ENCODE measurements at places on chromosomes 5 and 9.
A peak's percentile ranks its signal among the peaks of the same experiment; 100 is the strongest.

DNA sequence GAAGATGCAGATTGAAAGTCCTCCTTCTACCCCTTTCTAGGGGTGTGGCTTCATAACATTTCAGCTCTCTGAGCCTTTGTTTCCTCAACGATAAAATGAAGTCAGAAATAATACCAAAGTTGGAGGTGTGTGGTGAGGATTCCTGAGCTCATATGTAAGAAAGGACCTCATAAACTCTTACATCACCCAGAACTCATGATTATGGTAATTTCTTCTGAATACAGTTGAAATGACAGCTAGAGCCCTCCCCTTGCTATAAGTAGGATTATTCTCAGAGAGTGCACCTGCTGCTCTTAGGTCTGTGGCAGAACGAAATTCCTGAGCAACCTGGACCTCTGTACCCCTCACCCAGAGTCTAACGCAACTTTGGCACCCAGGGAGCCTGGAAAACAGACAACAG, 291.4 kb upstream of the KLF4 start:
- DNase-seq = no peak

DNA sequence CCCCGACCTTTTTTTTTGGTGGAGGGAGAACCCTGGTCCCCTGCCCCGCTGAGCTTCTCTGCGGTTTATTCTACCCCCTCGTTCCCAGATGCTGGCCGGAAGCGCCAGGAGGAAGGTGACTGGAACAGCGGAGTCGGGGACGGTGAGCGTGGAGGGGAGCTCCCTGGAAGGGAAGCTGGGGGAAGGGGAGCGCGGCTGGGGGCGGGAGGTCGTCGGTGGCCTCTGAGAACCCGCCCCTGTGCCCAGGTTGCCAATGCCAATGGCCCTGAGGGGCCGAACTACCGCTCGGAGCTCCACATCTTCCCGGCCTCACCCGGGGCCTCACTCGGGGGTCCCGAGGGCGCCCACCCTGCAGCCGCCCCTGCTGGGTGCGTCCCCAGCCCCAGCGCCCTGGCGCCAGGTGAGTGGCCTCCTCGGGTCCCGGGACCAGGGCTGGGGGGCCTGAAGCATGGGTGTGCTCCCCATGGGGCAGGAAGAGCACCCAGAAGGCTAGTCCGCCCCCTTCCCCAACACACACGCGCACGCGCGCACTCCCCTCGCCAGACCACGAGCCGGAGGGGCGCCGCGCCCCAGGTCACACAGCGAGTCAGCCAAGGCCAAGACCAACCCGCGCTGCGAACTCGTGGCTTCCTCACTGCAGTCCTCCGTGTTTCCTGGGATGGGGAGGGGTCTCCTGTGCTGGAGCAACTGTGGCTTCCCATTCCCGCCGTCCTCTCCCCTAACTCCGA, 10.6 kb downstream of the MYOZ3 start:
- peak; percentile 19 for DNase-seq

GRCh38 chr5:139763930-139764791, 31.4 kb upstream of the PSD2 start:
- DNase-seq = no peak

GRCh38 chr9:98147582-98147981, 28.6 kb upstream of the TRIM14 start:
- DNase-seq = no peak

DNA sequence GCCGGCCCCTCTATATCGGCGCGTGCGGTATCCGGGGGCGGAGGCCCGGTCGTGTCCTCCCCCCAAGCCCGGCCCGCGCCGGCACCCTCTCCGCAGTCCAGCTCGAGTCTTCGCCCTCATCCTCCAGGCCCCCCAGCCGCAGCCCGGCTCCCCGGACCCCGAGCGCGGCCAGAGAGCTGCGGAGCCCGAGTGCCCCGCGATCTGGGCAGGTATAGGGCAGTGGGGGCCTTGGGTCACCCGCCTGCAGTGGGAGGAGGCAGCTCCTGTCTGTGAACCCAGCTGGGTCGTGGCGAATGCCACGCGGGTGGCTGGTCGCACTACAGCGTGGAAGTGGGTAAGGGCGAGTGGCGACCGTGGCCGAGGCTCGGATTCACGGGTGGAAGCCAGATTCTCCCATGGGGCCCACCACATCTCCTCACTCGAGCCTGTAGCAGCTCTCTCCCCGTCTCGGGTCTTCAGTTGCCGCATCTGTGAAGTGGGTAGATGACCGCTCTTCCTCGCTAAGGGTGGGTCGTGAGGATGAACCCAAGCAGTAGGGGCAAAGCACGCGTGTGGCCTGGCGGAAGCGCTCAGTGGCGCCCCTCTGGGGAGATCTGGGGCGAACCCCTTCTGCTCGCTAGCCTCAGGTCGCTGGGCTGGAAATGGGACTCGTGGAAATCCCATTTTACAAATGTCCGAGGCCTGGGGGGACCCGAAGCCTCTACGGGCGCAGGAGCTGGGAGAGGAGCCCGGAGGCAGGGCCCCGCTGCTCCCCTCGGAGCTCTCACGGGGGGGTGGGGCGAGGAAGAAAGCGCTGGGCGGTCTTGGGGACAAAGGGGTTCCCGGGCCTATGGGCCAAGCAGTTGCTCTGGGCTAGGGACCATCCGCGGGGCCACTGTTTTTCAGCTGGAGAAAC, 1.9 kb downstream of the NR5A1 start:
- no peak for DNase-seq

DNA sequence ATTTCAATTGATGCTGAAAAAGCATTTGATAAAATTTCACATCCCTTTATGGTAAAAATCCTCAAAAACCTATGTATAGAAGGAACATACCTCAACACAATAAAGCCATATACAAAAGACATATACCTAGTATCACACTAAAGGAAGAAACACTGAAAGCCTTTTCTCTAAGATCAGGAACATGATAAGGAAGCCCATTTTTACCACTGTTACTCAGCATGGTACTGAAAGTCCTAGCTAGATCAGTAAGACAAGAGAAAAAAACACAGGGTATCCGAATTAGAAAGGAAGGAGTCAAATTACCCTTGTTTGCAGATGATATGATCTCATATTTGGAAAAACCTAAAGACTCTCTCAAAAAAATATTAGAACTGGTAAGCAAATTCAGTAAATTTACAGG, 350.2 kb upstream of the PDE4D start:
- no peak for DNase-seq

DNA sequence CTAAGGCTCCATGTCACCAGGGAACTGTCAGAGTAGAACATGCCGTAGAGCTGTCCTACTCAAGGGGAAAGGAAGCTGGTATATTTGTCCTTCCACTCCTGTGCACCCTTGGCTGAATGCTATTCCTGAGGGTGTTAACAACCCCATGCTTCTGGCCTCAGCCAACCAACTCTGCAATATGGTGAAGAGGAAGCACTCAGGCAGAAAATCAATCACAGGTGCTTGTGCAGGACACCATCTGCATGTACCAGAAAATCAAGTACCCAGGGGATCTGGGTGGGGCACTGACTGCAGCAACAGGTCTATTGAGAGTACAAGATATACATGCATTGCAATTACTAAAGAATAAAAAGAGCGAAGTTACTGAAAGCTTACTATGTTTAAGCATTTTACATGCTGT, 51.4 kb upstream of the NEK6 start:
- DNase-seq = no peak

DNA sequence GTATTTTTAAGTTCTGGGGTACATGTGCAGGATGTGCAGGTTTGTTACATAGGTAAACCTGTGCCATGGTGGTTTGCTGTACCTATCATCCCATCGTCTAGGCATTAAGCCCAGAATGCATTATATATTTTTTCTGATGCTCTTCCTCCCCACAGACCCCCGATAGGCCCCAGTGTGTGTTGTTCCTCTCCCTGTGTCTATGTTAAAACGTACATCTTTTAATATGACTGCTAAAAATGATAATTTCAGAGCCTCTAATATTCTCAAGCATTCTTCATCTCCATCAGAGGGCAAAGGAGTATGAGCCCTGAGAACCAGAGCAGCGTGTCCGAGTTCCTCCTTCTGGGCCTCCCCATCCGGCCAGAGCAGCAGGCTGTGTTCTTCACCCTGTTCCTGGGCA, at the start of gene OR1J2:
Gene OR1J2, plus strand, starts transcription at position 301 of the 400 bp plus-strand sequence. Its CDS starts 0 bp downstream, at position 301.
- no peak for DNase-seq

DNA sequence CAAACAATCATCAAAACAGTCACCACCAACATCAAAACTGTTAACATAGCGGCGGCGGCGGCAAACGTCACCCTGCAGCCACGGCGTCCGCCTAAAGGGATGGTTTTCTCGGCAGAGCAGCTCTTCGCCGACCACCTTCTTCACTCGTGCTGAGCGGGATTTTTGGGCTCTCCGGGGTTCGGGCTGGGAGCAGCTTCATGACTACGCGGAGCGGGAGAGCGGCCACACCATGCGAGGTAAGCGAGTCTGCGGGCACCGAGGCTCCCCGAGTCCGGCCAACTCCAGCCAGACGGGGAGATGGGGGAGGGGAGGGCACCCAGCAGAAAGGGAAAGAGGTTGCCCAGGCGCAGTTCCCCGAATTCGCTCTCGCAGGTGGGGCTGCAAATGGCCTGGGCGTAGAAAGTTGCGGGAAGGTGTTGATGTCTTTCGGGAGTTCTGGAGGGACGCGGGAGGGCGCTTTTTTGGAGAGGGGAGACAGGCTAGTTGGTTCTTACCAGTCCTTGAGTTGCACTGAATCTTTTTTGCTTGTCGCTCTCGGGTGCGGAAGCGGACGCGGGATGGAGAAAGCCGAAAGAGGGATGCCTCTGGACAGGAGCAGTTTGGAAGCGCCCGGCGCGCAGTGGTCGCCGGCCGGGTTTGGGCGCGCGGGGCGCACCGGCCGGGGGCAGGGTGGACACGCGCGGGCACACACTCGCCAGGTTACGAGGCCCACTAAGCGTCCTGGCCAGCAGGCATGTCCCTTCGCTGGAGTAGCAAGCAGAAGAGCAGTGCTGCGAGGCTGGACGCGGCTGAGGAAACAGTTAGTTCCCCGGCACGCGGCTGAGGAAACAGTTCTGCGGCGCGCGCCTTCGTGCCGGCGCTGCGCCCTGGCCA, 849 bp downstream of the RORB start:
- DNase-seq = no peak

DNA sequence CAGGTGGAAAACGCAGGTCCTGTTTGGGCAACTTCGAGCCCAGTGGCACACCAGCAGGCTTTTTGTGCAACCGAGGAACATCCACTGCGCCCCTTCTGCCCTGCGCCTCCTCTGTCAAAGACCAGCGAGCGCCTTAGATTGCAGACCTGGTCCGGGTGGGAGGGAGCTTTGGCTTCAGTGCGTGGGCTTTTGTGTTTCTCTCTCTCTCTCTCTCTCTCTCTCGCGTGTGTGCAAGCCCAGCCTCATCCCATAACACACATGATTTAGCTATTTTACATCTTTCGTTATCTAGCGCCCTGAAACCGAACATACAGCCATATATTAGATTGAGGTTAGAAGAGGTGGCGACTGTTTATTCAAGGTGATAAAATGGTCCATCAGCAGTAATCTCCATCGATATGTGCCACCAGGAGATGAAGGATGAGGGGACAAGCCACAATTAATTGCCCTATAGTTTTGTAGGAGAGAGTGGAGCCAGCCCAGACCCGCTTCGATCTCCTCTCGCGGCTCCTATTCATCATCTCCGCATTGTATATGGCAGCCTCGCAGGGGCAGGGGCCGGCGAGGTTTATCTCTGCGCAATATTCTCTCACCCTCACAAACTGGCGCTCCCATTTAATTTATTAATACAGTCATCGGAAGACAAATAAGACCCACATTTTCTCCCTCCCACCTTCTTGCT, 5.3 kb downstream of the PRDM6 start:
- no peak for DNase-seq

DNA sequence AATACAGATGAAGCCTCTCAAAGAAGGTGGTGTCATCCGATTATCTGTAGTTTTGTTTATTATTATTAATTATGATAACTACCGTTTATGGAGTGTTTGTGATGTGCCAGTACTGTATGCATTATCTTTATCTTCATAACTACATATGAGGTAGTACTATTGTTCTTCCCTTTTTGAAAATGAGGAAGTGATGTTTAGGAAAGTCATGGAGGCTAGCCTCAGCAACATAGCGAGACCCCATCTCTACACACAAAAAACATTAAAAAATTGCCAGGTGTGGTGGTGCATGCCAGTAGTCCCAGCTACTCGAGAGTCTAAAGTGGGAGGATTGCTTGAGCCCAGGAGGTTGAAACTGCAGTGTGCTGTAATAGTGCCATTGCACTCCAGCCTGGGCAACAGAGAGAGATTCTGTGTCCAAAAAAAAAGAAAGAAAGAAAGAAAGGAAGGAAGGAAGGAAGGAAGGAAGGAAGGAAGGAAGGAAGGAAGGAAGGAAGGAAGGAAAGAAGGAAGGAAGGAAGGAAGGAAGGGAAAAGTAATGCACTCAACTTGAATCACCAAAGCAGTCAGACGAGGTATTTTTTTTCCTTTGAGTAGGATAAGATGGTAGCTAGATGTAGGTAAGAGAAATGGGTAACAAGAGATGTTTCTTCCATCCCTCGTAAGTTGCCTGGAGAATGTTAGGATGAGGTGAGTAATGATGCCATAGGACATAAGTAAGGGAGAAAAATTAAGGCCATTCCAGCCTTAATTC, 47.8 kb downstream of the PAM start:
- DNase-seq = no peak

DNA sequence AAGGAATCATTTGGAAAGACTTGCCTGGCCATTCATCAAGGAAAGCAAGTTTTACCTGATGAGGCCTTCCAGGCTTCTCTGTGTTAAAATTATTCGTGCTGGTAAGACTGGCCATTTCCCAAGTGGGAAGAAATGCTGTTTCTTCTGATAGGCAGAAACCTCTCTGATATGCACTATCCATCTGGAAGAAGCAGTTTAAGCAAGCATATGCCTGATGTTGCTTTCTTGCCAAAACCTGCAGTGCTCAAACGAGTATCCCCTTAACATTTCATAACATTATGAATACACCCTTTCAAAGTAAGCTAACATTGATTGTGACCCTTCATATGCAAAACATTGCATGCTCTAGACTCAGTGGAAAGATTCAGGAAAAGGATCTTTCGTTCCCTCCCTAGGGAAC, 36.0 kb upstream of the PRLR start:
- no peak for DNase-seq

DNA sequence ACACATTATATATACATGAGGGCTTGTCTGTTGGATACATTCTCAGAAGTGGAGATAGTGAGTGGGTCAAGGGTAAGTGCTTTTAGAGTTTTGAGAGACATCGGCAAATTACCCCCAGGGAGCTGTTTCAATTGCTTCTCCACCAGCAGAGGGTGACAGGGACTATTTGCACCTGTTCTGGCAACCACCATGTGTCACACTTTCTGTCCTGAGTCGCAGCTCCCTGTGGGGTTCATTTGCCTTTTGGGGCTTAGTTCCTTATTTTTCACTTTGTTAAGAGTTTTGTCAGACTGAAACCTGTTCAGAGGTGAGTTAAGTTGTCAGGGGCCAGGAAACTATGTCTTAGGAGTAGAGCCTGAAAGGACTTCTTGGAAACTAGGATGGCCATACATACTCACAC, 20.1 kb upstream of the SLC36A1 start:
- no peak for DNase-seq
